ENCODE measurements at places on chromosomes 12 and 14.

GRCh38 chr12:107318556-107318805 is 225.1 kb upstream of the CRY1 start:
- DNase-seq = no peak

GRCh38 chr14:48107646-48108045 is 432.2 kb upstream of the MDGA2 start:
- no peak for DNase-seq

DNA sequence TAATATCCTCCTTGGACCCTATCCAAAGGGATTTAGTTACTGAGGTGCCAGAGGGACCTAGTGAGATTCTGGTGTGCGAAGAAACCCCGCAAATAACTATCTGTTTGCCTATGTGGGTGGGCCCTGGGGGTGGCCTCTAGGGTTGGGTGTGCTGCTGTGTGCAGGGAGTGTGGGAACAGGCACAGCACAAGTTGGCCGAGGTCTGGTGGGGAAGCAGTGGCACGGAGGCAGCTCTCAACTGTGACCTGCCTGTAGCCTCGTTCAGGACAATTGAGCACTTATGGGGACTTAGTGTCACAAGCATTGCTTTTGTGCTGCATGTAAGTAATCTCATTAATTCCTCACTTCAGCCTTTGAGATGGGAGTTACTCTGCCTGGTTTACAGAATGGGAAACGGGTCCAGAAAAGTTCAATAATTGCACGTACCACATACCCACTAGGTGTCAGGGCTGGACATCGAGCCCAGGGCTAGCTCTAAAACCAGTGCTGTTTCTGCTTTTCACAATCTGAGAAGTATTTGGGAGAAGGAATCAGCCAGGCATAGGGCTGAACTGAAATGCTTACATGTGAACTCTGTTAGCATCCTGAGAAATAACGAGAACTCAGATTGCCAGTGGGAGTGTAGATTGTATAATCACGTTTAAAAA is 58.8 kb downstream of the TECPR2 start:
- no peak for DNase-seq

DNA sequence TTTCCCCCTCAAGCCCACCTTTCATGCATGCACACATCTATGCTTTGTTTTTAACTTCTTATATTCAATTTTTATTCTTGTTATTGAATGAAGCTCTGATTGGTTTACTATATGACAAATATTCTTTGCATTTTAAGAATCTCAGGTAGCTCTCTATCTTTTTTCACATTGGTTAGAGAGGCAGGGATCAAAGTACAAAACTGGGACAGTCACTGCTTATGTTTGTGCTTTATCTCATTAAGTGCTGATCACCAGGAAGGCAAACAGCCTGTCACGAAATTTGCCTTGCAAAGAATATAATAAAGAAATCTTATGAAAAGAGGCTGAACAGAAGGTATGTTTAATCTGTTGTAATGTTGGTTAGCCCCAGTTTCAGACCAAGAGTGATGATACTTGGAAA is 29.7 kb upstream of the INSM2 start:
- DNase-seq = no peak

DNA sequence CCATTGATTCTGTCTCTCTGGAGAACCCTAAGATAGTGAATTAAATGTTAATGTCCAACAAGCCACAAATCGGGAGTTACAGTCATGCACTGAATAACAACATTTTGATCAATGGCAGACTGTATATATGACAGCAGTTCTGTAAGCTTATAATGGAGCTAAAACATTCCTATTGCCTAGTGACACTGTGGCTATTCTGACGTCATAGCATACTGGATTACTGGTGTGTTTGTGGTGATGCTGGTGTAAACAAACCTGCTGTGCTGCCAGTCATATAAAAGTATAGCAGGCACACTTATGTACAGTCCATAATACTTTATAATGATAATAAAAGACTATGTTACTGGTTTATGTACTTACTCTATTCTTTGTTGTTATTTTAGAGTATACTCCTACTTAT is 56.7 kb upstream of the BICD1 start:
- no peak for DNase-seq

- DNase-seq = no peak
Observed at GRCh38 chr12:53550595-53550994, 43.3 kb upstream of the NPFF start.

GRCh38 chr14:93790966-93791365 is 2.7 kb upstream of the PRIMA1 start:
- DNase-seq = no peak
